ENCODE measurements at places on chromosomes 4 and X. TPM values are rescaled to one million over a fixed set of nuclear protein-coding genes. Genes with fewer than 3 reads are reported as not detected.

GRCh38 chrX:26651755-26652154 lies 435.8 kb downstream of the MAGEB5 start:
- DNase-seq = no peak

- DNase-seq = no peak
These were observed 11.7 kb downstream of the COQ2 start for GRCh38 chr4:83272900-83273299.

- DNase-seq = no peak
These were observed 70.8 kb upstream of the BCOR start for GRCh38 chrX:40168480-40169011.

GRCh38 chr4:53802500-53802899 lies 211.2 kb upstream of the LNX1 start:
- DNase-seq = no peak

GRCh38 chrX:31319586-31319985 lies 247.7 kb upstream of the FTHL17 start:
- DNase-seq = no peak

DNA sequence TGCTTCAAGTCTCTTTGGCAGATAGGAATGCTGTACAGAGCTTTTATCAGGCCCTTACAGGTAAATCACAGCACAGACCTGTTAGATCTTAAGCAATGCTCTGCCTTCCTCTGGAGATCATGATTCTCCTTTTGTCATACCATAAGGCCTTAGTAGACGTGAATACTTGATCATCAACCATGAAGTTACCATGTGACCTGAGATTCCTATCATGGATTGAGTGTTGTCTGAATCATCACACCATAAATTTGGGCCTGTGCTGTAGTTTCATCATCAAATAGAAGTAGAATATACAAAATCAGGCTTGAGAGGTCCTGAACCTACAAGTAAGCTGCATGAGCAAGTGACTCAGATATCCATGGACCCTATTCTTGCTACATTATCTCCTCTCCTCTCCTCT lies 466.8 kb upstream of the INTU start:
- DNase-seq = no peak

Gene MAGEC1
- not detected for total RNA-seq

Gene BMP3
- 15.5 TPM for total RNA-seq

- DNase-seq = no peak
These were observed 61.3 kb downstream of the MTHFD2L start for GRCh38 chr4:74219240-74219639.

Gene CT45A5
- total RNA-seq = 1.2 TPM

GRCh38 chrX:23483396-23483795 lies 148.7 kb downstream of the PTCHD1 start:
- DNase-seq = no peak

DNA sequence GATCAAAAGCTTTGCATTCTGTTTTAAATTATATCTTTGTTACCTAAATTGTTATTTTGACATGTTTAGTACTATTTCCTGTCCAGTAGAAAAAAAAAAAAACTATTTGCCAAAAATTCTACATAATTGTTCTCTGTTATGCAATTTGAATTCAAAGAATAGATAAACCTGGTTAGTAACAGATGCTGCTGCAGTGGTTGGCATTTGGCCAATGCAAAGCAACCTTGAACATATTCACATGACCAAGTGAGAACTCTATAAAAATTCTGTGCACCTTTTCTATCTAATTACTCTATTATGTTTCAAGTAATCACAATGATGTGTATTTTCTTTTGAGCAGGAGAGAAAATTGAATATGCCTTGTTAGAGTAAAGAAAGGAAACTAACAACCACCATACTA lies 1473.4 kb downstream of the RPA4 start:
- DNase-seq = no peak

DNA sequence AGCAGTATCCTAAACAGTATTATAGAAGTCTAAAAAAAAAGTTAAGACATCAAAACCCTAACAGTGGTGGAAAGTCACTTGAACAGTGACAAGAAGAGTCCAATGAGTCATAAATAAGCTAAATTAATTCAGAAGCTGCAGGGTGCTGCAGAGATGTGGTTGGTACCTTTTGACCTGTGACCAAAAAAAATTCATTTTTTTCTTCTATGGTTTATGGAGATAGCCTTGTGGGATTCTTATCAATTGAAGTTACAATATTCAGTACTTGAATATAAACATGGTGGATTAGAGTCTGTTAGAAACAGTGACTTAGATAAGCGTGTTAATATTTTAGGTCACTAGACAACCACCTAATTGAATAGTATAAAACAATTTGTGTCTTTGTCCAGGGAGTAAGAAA lies 35.4 kb downstream of the CCSER1 start:
- DNase-seq = no peak

Gene TRAM1L1
- total RNA-seq = 0.96 TPM

Gene TTC29
- total RNA-seq = not detected

Gene SHROOM2
- 9.6 TPM for total RNA-seq

Gene SRPK3
- total RNA-seq = not detected

DNA sequence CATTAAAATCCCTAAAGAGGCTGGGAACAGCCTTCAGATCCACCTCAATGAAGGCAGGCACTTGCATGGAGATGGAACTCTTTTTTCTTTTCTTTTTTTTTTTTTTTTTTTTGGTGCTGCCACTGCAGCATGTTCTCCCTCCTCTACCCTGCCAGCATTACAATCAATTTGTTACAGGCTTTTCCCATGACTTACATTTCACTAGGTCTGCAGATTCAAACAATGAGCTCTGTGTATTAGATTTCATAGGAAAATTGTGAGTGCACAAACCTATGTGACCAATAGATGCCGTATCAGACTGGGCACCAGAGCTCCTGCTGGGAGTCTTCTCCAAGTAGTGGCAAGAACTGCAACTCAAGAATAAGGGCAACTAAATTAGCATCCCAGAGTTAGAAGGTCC lies 63.8 kb upstream of the GABRQ start:
- no peak for DNase-seq

- no peak for DNase-seq
These were observed 64.7 kb downstream of the WFS1 start for GRCh38 chr4:6334203-6334887.
